ENCODE measurements at places on chromosomes 1 and 21.

GRCh38 chr1:48216941-48217340 is 5.6 kb upstream of the SLC5A9 start:
- DNase-seq, result no peak

DNA sequence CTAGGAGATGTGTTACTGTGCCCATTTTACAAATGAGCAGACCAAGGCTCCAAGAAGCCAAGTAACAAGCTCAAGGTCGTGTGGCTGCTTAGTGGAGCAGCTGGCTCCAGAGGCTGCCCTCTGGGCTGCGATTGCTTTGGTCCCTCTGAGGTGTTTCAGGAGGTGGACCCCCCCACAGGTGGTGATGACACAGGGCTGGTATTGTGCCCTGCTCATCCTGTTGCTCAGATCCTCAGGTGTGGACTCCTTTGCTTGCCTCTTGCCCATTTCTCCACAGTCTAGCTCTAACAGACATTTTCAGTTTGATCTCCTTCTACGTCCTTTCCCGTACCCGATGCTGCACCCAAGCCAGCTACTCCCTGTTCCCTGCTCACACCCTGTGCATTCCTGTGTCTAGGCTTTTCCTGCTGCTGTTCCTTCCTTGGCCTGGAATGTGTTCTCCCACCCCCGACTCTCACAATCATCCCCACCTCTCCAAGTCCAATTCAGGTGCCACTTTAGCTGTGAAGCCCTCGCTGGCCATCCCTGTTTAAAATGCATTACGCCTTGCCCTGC is 28.1 kb upstream of the GRHL3 start:
- DNase-seq, result no peak

- no peak for DNase-seq
These were observed 2.2 kb downstream of the SIM2 start for GRCh38 chr21:36700971-36701755.

GRCh38 chr1:176460544-176461336 is 2.2 kb upstream of the PAPPA2 start:
- no peak for DNase-seq

DNA sequence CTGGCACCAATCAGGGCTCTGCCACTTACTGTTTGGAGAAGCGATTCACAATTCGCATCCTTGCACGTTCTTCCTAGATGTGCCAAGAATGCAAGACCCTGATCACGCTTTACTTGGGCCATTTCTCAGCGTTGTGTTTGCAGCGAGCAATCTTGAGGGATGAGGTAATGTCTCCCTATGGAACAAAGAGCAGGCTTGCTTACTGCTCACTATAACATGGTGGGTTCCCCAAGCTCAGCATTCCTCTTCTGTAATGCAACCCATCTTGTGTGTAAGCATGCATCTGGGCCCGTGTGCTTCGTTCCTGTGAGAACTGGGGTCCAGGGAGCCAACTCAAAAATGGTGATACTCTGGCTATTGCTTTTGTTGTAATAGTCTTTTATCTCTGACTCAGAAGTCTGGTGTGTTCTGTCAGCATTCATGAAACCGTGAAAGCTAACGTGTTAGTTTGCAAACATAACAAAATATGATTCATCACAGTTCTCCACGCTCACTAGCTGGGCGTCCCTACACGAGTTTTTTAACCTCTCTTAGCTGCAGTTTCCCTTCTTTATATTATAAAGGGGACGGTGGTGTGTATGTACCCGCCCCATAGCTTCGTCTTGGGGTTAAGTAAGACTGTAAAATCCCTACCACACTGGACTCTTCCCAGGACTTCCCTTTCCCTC is 33.3 kb downstream of the DNTTIP2 start:
- peak; percentile 76 for DNase-seq

- no peak for DNase-seq
These were observed 4.7 kb downstream of the TGFBR3 start for GRCh38 chr1:91881280-91881679.

DNA sequence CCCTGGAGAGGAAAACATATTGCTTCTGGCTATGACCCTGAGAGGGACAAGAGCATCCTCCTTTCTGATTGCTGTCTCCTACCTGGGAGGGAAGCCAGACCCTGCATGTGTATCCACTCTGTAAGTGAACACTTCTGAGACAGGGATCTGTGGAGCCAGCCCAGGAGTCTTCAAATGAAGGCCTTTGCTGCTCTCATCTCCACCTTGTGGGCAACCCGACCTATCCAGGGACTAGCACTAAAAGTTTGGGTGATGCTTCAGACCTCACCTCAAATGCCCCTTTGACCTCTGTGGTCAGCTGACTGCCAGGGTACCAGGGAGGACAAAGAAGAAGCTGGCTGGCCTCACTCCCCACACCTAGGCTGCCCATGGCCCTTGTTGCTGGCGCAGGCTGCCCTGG is 64.7 kb downstream of the KCND3 start:
- DNase-seq, result no peak

Measured in RPMI7951 (cell line).